Stimulated activated CD4-positive, alpha-beta T cell treated with anti-CD3 and anti-CD28 coated beads, Interleukin-15, amount 100 ng/mL, for 48 hours (primary cell): ENCODE measurements at places on chromosomes 11 and 22.

DNA sequence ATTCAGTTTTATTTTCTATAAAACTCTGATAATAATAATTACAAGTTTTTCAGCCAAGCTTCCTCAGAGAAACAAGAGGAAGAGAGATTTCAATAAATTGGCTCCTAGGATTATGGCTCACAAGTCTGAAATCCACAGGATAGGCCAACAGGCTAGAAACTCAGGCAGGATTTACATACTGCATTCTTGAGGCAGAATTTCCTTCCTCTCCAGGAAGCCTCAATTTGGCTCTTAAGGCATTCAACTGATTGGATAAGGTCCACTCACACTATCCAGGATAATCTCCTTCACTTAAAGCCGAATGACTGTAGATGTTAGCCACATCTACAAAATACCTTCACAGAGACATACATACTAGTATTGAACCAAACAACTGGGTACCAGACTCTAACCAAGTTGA, 120.3 kb upstream of the FAT3 start:
- no peak for DNase-seq

- no peak for DNase-seq
These were observed 29.5 kb downstream of the RCOR2 start for GRCh38 chr11:63887386-63887999.

GRCh38 chr11:41334007-41334933, 125.2 kb downstream of the LRRC4C start:
- no peak for DNase-seq

GRCh38 chr11:9777066-9777465, 113.2 kb downstream of the SWAP70 start:
- DNase-seq: no peak

DNA sequence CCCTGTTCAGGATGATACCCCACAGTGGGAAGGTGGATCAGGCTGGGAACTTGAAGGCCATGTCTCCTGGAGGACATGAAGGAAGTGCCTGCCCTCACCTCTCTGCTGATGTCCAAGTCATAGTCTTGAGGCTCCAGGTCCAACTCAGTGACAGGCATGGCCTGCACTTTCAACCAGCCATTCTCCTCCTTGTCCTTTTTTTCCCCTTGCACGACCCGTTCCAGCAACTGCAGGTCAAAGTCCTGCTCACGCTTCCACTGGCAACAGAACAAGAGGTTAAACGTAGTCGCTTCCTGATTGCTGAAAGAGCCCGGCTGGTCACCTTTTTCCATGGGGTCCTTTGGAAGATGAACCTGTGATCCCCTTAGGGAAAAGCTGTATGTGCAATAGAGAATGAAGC, 47.7 kb downstream of the C11orf58 start:
- no peak for DNase-seq

DNA sequence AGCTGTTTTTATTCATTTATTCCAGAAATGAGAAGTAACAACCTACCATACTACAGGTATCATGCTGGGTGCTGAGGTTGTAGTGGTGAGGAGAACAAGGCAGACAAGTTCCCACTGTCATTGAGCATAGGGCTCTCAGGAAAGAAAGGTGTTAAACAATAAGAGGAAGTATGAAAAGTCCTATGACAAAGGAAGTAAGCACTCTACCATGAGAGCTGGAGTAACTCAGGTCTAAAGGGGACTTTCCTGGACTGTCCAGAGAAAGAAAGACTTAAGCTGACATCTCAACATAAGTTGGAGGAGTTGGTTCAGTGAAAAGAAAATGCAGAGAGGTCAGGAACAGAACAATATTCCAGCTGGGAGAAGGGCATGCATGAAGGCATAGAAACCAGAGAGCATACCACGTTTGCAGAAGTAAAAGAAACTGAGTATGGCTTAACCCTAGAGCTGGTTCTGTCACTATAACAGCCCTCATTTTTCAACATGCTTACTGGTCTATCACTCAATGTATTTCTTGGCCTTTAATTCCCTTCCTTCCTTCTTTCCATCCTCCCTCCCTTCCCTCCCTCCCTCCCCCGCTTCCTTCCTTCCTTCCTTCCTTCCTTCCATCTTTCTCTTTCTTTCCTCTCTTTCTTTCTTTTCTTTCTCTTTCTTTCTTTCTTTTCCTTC, 137.8 kb upstream of the BDNF start:
- DNase-seq: no peak

DNA sequence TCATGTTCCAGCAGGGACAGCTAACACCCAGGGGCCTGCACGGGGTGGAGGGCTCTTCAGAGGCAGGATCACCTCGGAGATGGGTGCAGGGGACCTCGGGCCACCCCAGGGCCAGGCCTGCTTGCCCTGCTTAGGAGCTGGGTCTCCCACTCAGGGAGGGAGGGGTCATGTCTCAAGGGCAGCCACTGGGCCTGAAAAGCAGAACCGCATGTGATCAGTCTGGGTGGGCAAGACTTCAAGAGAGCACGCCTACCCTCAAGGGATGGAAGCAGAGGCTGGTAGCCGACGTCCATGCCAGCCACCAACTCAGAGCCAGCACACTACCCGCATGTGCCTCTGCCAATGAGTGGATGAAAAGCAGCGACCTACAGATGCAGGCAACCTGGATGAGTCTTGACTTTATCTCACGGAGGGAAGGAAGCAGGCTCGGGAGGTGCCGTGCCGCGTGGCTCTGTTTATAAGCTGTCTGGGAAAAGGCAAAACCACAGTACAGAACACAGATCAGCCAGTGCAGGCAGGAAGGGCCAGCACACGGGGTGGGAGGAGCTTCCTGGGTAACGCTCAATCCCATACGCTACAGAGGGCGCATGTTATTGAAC, 16.0 kb downstream of the TBX1 start:
- no peak for DNase-seq

DNA sequence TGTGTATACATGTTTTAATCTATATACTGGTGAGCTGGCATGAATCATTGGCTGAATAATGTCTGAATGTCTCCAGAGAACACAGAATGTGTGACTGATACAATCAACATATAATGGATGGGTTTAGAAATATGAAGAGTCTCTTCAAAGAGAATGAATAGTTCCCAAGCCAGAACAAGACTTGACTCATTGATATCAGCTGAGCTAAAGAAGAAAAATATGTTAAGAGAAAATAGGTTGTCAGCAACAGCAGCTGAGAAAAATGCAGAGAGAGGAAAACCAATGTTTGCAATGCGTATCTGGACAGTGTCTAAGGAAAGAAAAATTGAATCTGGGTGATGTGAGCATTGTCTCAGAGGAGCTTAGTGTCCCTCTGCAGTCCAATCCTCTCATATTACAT, 1281.8 kb upstream of the TENM4 start:
- no peak for DNase-seq

DNA sequence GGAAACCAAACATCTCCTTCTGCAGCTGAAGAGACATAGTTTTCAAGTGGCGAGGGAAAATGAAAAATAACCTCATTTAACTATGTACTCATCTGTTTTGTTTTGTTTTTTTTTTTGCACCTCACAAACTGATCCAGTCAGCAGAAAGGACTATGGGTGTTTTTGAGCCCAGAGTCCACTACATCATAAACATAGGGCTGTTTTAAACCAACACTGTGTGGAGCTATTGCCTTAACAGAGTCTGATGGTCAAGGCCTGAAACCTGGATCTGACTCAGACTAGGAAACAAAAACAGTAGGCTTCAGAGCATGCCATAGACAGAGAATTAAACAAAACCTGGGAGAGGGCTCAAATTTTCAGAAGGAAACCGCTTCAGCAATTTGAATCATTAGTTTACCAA, 99.3 kb upstream of the FSHB start:
- no peak for DNase-seq

GRCh38 chr22:33083212-33083611, 25.0 kb upstream of the SYN3 start:
- no peak for DNase-seq

DNA sequence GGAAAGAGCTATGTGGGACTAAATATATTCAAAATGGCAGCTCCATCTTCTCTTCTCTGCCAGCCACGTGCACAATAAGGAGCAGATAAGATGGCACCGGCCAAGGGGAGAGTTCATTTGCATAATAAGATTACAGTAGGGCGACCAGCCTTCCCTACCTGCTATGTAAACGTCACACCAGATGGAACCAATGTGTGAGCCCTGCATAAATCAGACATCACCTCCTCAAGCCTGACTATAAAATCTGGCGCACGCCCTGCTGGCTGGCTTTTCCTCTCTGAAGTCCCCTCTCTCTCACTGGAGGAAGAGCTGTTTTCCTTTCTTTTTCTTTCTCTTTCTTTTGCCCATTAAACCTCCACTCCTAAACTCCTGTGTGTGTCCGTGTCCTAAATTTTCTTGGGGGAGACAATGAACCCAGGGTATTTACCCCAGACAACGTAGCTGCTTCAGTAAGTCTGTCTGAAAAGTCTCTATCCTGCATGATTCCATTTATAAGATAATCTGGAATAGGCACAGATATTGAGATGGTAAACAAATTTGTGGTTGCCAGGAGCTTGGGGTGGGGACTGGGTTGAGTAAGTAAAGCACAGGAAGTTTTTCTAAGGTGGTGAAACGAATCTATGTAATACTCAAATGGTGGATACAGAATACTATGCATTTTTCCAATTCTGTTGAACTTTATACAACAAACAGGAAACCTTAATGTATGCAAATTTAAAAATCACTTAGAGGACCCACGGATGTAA, 670.0 kb upstream of the KIRREL3 start:
- no peak for DNase-seq

GRCh38 chr22:17748555-17749353, 25.5 kb downstream of the BID start:
- DNase-seq: no peak

DNA sequence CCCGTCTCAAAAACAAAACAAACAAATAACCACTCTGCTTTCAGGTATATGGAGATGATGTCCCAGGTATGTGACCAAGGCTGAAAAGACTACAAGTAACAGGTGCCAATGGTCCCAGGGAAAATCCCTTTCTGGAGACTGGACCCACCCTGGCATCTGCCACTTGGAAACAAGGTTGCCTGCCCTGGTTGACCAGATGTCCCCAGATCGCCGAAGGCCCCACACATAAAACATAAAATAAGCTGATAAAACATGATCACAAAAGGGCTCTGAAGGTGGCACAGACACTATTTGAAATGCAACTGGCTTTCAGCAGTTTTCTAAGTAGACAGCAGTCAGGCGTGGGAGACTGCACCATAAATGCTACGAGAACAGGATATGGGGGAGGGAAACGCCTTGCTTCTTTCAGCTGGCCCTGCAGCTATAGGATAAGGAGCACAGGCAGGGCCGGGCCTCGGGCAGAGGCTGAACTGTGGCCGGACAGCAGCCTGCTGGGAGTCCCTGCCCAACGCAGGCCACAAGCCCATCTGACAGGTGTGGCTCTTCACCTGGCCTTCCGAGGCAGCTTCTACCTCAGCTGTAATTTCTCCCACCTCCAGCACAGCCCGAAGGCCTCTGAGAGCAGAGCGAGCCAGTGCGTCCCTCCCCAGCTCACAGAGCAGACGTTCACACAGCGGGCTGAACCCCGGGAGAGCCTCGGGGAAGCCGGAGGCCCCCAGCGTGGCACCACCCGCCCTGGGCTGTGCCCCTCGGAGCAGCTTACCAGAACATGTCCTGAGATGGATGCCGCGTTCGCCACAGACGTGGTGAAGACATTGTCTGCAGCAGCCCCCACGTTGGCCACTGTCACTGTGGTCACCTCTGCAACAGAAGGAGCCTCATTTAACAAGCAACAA, 4.0 kb downstream of the DEAF1 start:
- no peak for DNase-seq

DNA sequence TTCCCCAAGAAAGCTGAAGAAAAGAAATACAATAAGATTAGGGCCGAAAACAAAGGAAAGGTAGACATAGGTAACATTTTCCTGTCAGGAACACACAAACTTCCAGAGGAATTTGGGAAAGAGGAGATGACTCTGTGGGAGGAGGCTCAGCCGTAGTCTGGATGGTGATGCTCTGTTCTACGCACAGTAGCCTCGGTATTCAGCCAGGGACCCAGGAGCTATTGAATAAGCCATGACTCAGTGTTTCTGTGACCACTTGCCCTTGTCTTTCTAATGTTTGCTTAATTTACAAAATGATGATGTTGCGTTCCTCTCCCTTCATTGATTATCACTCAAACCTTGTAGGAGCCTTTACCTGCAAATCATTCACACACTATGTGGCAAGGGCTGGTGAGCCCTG, 745.0 kb downstream of the NTM start:
- no peak for DNase-seq

- no peak for DNase-seq
These were observed 17.3 kb upstream of the RFPL3 start for GRCh38 chr22:32340411-32340810.

GRCh38 chr22:32389685-32390084, 22.4 kb downstream of the RTCB start:
- DNase-seq: no peak

DNA sequence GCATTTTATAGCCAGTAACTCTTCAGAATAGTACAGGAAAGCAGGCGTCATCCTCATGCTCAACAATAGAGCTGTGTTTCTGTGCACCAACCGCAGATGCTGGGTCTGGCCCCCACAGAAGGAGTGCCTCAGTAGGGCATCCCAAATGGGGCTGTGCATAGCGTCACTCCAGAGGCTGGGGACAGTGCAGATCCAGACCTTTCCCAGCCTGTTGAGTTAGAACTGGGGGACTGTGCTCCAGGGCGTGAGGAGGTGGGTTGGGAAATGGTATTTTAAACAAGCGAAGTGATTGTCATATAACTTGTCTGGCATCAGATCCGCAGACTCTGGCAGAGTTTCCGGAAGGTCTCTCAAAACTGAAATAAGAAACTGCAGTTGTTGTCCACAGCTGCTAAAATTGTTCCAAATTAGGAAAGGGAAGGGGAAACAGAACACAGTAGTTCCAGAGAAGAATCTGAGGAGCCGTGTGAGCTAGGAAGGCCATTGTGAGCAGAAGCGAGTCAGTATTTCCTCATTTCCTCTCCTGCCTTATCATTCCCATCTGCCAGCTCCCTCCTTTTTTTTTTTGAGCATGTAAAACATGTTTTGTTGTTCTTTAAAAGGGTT, 52.2 kb downstream of the JAM3 start:
- DNase-seq: no peak

GRCh38 chr22:47193606-47194329, 431.3 kb downstream of the TBC1D22A start:
- DNase-seq: no peak

DNA sequence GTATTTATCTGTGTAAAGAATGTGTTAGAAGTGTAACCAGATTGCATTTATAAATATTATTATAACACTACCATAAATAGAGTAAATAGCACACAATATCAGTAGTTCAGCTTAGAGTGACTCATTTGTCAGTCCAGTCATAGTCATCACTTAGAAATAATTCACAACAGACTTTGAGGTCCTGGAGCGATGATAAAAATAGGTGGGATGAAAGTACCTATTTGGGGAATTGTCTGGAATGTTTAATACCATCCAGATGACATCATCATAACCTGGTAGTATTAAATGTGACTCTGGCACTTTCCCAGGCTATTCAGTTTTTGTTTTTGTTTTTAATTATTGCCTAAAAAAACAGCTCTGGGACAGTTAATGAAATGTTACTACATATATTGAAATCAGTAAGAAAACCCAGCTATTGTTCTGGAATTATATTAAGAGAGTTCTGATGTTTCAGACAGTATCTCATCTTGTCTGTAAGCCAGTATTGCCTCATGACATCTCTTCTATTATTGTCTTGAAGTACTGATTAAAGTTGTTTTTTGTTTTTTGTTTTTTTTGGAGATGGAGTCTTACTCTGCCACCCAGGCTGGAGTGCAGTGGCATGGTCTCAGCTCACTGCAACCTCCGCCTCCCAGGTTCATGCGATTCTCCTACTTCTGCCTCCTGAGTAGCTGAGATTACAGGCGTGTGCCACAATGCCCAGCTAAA, 74.8 kb downstream of the SIK2 start:
- DNase-seq: no peak
